Smooth muscle cell of bladder (primary cell): ENCODE measurements at places on chromosomes 7 and 10. TPM values are rescaled to one million over a fixed set of nuclear protein-coding genes. Genes with fewer than 3 reads are reported as not detected.

CTBP2 gene
- 48.5 and 59.6 TPM in 2 replicates for total RNA-seq

GLI3 gene
- total RNA-seq, result 4.1 and 5.1 TPM in 2 replicates

SPRN gene
- total RNA-seq, result 0.43 and 0.46 TPM in 2 replicates

STAG3 gene
- 0.28 TPM in 2 replicates for total RNA-seq

GNAI1 gene
- total RNA-seq, result 52.7 and 53.5 TPM in 2 replicates

ZNF425 gene
- total RNA-seq, result 4.4 and 5.8 TPM in 2 replicates

OR2A1 gene
- total RNA-seq, result not detected in 2 replicates

C10orf53 gene
- total RNA-seq, result not detected in 2 replicates

OR2A7 gene
- total RNA-seq, result 0.09 and 0.14 TPM in 2 replicates

AOAH gene
- total RNA-seq, result not detected in 2 replicates

KDM7A gene
- total RNA-seq, result 4.8 and 5.7 TPM in 2 replicates

PNLIP gene
- not detected in 2 replicates for total RNA-seq

NRCAM gene
- total RNA-seq, result 0.14 and 0.18 TPM in 2 replicates

NUTM2E gene
- total RNA-seq, result under 0.01 TPM in 1 of 2 replicates, not detected in the other

DLD gene
- 40.1 and 46.2 TPM in 2 replicates for total RNA-seq

PHKG1 gene
- total RNA-seq, result 0.43 and 0.55 TPM in 2 replicates

MAP3K8 gene
- 16.1 and 17.2 TPM in 2 replicates for total RNA-seq

CCDC172 gene
- total RNA-seq, result not detected in 2 replicates

ASAH2 gene
- 0.74 and 1.00 TPM in 2 replicates for total RNA-seq

CYP2E1 gene
- total RNA-seq, result 0.28 and 0.37 TPM in 2 replicates

CPEB3 gene
- 0.43 and 0.55 TPM in 2 replicates for total RNA-seq

JMJD1C gene
- 28.9 and 29.3 TPM in 2 replicates for total RNA-seq

BUB3 gene
- 112 and 121 TPM in 2 replicates for total RNA-seq

BICC1 gene
- 99.6 and 108 TPM in 2 replicates for total RNA-seq

CTAGE8 gene
- 0.28 TPM in 1 of 2 replicates, not detected in the other for total RNA-seq

TMEM270 gene
- not detected in 2 replicates for total RNA-seq

DPP6 gene
- not detected in 2 replicates for total RNA-seq

MTPN gene
- total RNA-seq, result 88.3 and 115 TPM in 2 replicates

PCGF5 gene
- 17.9 and 19.5 TPM in 2 replicates for total RNA-seq

SNCG gene
- 16.5 and 23.8 TPM in 2 replicates for total RNA-seq

TAC1 gene
- not detected in 2 replicates for total RNA-seq

CALY gene
- not detected in 2 replicates for total RNA-seq

EEPD1 gene
- 4.7 and 6.8 TPM in 2 replicates for total RNA-seq

ASIC3 gene
- 0.14 and 0.37 TPM in 2 replicates for total RNA-seq

CALCR gene
- total RNA-seq, result not detected in 2 replicates

UPP1 gene
- total RNA-seq, result 6.6 and 7.3 TPM in 2 replicates

MKX gene
- 0.28 and 0.57 TPM in 2 replicates for total RNA-seq

IKZF1 gene
- total RNA-seq, result not detected in 2 replicates

OTUD1 gene
- 3.8 and 4.3 TPM in 2 replicates for total RNA-seq

TWIST1 gene
- 26.6 and 42.2 TPM in 2 replicates for total RNA-seq

TMEM229A gene
- total RNA-seq, result not detected in 2 replicates

GBX1 gene
- not detected in 2 replicates for total RNA-seq

CLRN3 gene
- total RNA-seq, result not detected in 2 replicates

NPC1L1 gene
- total RNA-seq, result 0.09 and 0.14 TPM in 2 replicates

SERPINE1 gene
- total RNA-seq, result 233 and 240 TPM in 2 replicates

SH2D4B gene
- total RNA-seq, result not detected in 2 replicates

CLCN1 gene
- total RNA-seq, result 0.09 and 0.14 TPM in 2 replicates

TFR2 gene
- total RNA-seq, result 0.14 and 0.37 TPM in 2 replicates

SLC26A5 gene
- total RNA-seq, result not detected in 2 replicates

CHAT gene
- not detected in 2 replicates for total RNA-seq

SORCS1 gene
- total RNA-seq, result 0.14 and 0.18 TPM in 2 replicates

ANKRD2 gene
- 0.71 and 1.2 TPM in 2 replicates for total RNA-seq
